ENCODE measurements at places on chromosomes 16 and 17.

GRCh38 chr16:17589898-17590297, 119.1 kb upstream of the XYLT1 start:
- no peak for DNase-seq

GRCh38 chr17:82097184-82097918, 685 bp downstream of the FASN start:
- DNase-seq = no peak

- no peak for DNase-seq
Observed at GRCh38 chr16:7583396-7583795, 250.8 kb downstream of the RBFOX1 start.

GRCh38 chr16:53768593-53768992, 64.6 kb downstream of the FTO start:
- DNase-seq = no peak

DNA sequence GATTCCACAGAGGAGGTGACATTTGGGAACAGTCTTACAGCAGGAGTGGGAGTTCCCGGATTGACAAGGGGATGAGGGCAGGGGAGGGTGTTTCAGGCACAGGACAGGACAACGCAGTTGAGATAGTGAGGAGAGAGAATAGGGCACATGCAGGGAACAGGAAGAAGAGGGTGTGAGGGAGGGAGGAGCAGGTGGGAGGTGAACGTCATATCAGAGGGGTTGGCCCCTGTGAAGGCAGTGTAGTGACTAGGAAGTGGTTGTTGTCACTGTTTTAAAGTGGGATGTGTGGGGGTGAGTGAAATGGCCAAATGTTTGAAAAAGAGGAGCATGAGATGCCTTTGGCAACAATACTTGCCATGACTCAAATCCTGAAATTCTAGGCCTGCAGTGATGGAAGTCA, 12.2 kb downstream of the PRKCB start:
- no peak for DNase-seq

GRCh38 chr16:51624080-51624775, 473.2 kb upstream of the SALL1 start:
- DNase-seq = no peak

- DNase-seq = no peak
Observed at GRCh38 chr16:49615576-49615975, 240.3 kb downstream of the ZNF423 start.

Data from AML-193 (cell line).